ENCODE measurements at places on chromosomes 2 and 18.

- no peak for DNase-seq
Observed at GRCh38 chr18:54850598-54850997, 22.3 kb downstream of the RAB27B start.

GRCh38 chr18:73487966-73488365, 620.2 kb upstream of the NETO1 start:
- no peak for DNase-seq

DNA sequence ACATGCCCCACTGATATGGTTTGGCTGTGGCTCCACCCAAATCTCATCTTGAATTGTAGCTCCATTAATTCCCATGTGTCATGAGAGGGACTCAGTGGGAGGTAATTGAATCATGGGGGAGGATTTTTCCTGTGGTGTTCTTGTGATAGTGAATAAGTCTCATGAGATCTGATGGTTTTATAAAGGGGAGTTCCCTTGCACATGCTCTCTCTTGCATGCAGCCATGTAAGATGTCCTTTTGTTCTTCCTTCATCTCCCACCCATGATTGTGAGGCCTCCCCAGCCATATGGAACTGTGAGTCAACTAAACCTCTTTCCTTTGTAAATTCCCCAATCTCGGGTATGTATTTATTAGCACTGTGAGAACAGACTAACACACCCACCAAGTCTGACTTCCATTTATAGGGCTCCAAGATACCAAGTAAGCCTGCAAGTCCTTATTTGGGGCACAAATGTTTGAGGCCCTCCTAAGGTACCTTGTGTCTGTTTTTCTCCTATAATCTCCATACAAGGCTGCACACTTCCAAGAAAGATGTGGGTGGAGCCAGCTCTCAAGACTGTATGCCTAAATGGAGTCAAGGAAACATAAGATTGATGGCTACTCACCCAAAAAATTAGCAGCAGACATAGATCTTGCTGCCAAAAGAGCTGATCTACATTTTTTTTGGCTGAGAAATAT, 364.7 kb downstream of the TXNL1 start:
- DNase-seq: no peak

DNA sequence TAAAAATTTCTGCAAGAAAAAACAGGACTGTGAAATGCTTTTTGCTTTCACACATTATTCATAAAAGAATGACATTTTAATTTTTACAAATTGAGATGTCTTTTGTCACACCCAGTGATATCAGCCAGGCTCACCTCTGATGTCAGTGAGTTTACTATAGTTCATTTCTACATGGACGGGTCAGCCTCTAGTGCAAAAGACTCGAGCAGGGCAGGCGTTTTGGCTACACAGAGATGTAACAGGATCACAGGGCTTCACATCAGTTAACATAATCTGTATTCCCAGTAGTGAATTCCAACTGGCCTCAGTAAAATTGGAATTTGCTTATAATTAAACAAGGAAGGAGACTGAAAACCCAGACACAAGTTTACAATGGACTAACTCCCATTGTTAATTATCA, 275.6 kb upstream of the ZSWIM2 start:
- no peak for DNase-seq

- no peak for DNase-seq
Observed at GRCh38 chr2:234374736-234375135, 122.1 kb downstream of the ARL4C start.

DNA sequence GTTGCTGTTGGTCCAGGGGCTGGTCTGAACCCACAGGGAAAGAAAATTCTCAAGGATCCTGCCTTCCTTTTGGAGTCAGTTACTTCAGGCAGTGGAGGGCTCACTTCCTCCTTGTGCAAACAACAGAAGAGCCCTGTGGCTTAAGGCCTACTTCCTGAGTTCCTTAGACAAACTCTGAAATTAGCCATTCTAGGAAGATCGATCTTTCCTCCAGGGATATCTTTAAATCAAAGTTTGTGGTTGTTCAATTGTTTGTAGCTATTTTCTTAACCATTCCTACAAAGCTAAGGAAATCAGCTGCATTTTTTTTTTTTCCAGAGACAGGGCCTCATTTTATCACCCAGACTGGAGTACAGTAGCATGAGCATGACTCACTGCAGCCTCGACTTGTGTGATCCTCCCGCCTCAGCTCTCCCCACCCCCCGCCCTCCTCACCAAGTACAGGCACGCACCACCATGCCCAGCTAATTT, 156.0 kb downstream of the TANC1 start:
- DNase-seq: peak; percentile 33

GRCh38 chr18:76875390-76876325, 53.3 kb downstream of the ZNF236 start:
- peak; percentile 43 for DNase-seq

DNA sequence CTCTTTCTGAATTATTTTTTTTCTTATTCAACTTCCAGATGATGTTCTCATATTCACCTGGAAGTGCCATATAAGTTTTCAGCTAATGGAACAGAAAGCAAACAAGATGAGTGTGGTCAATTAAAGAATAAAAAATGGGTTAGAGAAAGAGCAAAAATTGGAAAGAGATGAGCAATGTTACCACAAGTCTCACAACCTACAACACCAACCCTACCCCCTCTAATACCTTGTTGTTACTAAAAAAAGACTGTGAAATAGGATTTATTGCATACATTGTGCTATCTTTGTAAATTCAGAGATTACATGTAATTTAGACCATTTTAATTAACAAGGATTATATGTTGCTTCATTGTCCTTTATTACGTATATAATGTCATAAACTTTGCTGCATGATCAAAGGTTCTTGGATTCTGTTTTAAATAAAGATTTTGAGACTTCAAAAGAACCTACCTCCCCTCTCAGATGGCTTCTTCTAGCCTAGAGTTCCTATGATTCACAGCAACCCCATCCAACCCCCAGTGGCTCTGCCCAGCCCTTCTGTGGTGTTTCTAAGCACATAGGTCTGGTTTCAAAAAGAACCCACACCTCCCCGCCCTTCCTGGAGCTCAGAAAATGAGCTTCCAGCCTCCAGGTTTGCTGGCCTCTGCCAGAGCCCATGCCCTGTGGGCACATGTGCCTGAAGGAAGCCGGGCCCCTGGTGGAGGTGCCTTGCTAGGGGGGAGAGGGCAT, 24.7 kb downstream of the LGALSL start:
- peak; percentile 32 for DNase-seq

GRCh38 chr2:230619491-230619890, 93.2 kb upstream of the CAB39 start:
- no peak for DNase-seq

- no peak for DNase-seq
Observed at GRCh38 chr2:83081826-83082690, 1377.0 kb downstream of the SUCLG1 start.

DNA sequence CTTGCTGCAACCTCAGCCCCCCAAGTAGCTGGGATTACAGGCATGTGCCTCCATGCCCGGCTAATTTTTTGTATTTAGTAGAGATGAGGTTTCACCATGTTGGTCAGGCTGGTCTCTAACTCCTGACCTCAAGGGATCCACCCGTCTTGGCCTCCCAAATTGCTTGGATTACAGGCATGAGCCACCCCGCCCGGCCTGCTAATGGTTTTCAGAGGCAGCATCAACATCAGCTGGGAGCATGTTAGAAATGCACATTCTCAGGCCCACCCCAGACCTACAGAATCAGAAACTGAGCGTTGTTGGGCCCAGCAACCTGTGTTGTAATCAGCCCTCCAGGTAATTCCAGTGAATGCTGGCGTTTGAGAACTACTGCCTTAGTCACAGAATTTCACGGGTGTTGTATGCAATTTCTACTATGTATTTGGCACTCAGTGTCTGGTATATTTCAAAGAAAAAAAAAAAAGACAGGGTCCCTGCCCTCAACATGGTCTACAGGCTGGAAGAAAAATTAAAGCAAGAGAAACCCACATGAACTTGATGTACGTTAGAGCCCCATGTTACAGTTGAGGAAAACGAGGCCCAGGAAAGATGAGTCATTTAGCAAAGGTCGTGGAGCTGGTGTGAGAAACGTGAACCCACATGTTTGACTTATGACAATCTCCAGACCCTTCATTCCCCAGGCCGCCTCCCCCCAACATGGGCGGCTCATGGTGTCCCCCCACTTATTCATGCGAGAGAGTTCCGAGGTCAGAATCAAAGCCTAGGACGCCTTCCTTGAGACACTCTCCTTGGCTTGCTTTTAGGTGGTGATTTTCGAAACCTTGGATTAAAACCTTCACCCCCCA, 35.3 kb downstream of the SH3BP4 start:
- DNase-seq: no peak
